ENCODE measurements at places on chromosomes 16 and 17. TPM values are rescaled to one million over a fixed set of nuclear protein-coding genes. Genes with fewer than 3 reads are reported as not detected.

Gene OR2C1
- total RNA-seq = 0.08 TPM

Gene FAM117A
- total RNA-seq = 39.3 TPM

Gene WFIKKN2
- not detected for total RNA-seq

Gene TEKT5
- 0.92 TPM for total RNA-seq

Gene CHST5
- total RNA-seq = not detected

Gene KRT32
- total RNA-seq = not detected

Gene HSF4
- 0.42 TPM for total RNA-seq

Gene TBC1D3D
- not detected for total RNA-seq

Gene KCNJ2
- total RNA-seq = 2.7 TPM

Gene CFAP97D1
- total RNA-seq = 0.08 TPM

Gene TBC1D3L
- 0.08 TPM for total RNA-seq

Gene SEZ6L2
- 0.25 TPM for total RNA-seq

Gene CLEC3A
- not detected for total RNA-seq

Gene TBC1D3H
- total RNA-seq = not detected

Gene SLC6A4
- not detected for total RNA-seq

Gene KLHL10
- not detected for total RNA-seq

Gene PRPF8
- total RNA-seq = 110 TPM

Gene CCDC144A
- 4.9 TPM for total RNA-seq

Gene SLC4A1
- total RNA-seq = 1,478 TPM

Gene DRC3
- total RNA-seq = 0.61 TPM

Gene ST6GALNAC1
- total RNA-seq = 2.1 TPM

Gene KRT24
- not detected for total RNA-seq

Gene CDRT15L2
- total RNA-seq = not detected

Data from liver (tissue), 10 donors.